ENCODE measurements at places on chromosomes 2 and 18. TPM values are rescaled to one million over a fixed set of nuclear protein-coding genes. Genes with fewer than 3 reads are reported as not detected.

REG1B gene
- total RNA-seq, result not detected

PSTPIP2 gene
- total RNA-seq, result 8.2 TPM

DNA sequence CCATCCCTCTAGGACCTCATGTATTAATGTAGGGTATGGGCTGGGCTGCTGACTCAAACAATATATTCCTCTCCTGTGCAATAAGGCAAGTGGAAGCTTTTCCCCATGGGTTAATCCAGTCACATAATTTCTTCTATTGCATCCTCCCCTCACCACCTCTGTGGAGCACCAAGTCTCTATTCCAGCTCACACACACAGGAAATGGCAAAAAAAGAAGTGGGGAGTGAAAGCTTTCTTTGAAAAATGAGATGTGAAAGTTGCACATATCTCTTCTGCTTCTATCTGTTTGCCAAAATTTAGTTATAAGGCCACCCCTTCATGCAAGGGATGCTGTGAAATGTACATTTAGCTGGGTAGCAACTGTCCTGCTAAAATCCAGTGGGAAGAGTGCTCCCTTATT lies 121.3 kb downstream of the CDC42EP3 start:
- H3K27ac ChIP-seq, result no peak overlapping the region
- no peaks in the 10 kb centered on the region for H3K27me3 ChIP-seq
- no peaks in the 10 kb centered on the region for H3K4me1 ChIP-seq
- H3K4me3 ChIP-seq, result no peak overlapping the region
- no peaks in the 10 kb centered on the region for H3K36me3 ChIP-seq

DNA sequence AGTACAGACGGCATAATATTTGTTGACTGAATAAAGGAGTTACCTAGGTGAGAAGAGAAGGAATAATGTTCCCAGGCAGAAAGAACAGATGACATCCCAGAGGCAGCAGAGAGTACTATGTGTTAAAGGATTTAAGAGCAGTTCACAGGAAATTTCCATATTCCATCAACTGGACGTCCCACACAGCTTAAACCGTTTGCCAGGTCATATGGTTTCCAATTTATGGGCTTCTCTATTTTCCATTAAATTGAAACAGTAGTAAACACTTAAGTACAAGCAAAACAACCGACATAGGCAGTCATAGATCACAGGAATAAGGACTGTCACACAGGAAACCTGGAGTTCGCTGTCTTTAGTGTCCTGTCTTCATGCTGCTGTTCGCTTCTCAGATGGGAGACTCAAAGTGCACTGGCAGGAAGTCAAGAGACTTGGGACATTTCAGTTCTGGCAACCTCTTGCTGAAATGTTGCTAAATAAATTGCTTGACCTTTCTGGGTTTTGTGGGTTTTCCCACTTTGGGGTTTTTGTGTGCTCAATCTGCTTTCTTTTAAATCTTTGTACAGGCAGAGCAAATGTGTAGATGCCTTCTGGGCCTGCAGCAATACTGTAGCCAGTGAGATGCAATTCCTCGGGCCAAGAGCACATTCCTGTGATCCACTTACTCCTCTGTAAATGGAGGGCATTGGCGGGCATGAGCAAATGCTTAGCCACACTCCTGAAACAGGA lies 5.8 kb upstream of the PIEZO2 start:
- H3K27me3 ChIP-seq, result peaks cover 5% of the 10 kb centered on the region
- no peaks in the 10 kb centered on the region for H3K4me1 ChIP-seq
- H3K36me3 ChIP-seq, result no peaks in the 10 kb centered on the region
- no peak for DNase-seq
- H3K27ac ChIP-seq, result no peak overlapping the region

- H3K27ac ChIP-seq, result no peak overlapping the region
- DNase-seq, result no peak
- H3K4me3 ChIP-seq, result no peak overlapping the region
- H3K36me3 ChIP-seq, result no peaks in the 10 kb centered on the region
Measured at GRCh38 chr2:38791744-38792143, 13.7 kb downstream of the GEMIN6 start.

- peaks cover under 1% of the 10 kb centered on the region for H3K4me1 ChIP-seq
- no peak overlapping the region for H3K4me3 ChIP-seq
- H3K27me3 ChIP-seq, result peaks cover 61% of the 10 kb centered on the region
- no peak overlapping the region for H3K27ac ChIP-seq
- no peaks in the 10 kb centered on the region for H3K36me3 ChIP-seq
- DNase-seq, result no peak
Measured at GRCh38 chr2:222311319-222311977, 12.7 kb upstream of the PAX3 start.

DNA sequence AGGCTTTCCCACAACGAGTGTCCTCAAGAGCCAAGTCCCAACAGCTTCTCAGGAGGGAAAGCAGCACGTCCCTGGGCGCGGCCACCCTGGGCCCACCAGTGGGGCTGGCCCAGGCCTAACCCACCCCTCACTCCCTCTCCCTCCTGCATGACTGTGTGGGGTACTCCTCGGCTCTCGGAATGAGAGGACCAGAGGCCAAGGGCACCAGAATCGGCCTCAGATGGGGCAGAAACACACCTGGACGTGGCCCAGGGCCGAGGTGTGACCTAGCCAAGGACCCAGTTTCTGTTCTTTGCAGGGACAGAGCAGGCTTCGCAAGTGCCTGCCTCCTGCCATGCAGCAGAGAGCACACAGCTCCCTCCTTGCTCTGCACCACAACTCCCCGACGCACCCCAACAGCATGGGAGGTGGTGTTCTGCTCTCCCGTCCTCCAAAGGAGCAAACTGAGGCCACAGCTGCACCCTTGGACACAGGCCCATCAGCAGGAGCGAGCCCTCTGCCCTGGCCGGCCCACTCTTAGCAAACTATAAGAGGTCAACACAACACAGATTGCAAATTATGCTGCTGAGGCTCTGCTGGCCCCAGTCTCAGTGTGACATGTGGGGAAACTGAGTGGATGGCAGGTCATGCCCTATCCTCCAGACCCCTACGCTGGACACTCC lies 19.7 kb downstream of the HS6ST1 start:
- peaks cover 19% of the 10 kb centered on the region for H3K4me1 ChIP-seq
- no peaks in the 10 kb centered on the region for H3K27me3 ChIP-seq
- no peak overlapping the region for H3K27ac ChIP-seq
- DNase-seq, result no peak
- H3K36me3 ChIP-seq, result no peaks in the 10 kb centered on the region
- no peak overlapping the region for H3K4me3 ChIP-seq

GRCh38 chr18:55372209-55372608 lies 215.8 kb downstream of the TCF4 start:
- H3K27ac ChIP-seq, result no peak overlapping the region
- H3K4me1 ChIP-seq, result no peaks in the 10 kb centered on the region
- DNase-seq, result no peak
- no peaks in the 10 kb centered on the region for H3K36me3 ChIP-seq

GRCh38 chr2:114046866-114047435 lies 157.1 kb downstream of the ACTR3 start:
- no peak overlapping the region for H3K4me3 ChIP-seq
- H3K27me3 ChIP-seq, result no peaks in the 10 kb centered on the region
- H3K4me1 ChIP-seq, result no peaks in the 10 kb centered on the region

GRCh38 chr2:74730530-74730929 lies 76.5 kb downstream of the SEMA4F start:
- DNase-seq, result no peak
- no peak overlapping the region for H3K27ac ChIP-seq
- no peak overlapping the region for H3K4me3 ChIP-seq
- H3K36me3 ChIP-seq, result no peaks in the 10 kb centered on the region
- no peaks in the 10 kb centered on the region for H3K27me3 ChIP-seq
- H3K4me1 ChIP-seq, result no peaks in the 10 kb centered on the region

- H3K4me1 ChIP-seq, result no peaks in the 10 kb centered on the region
- H3K27ac ChIP-seq, result no peak overlapping the region
- H3K36me3 ChIP-seq, result no peaks in the 10 kb centered on the region
Measured at GRCh38 chr2:192828947-192829346, 634.2 kb upstream of the TMEFF2 start.

- H3K36me3 ChIP-seq, result no peaks in the 10 kb centered on the region
- peak; percentile 30 for DNase-seq
- no peak overlapping the region for H3K27ac ChIP-seq
- H3K4me1 ChIP-seq, result no peaks in the 10 kb centered on the region
- no peaks in the 10 kb centered on the region for H3K27me3 ChIP-seq
- H3K4me3 ChIP-seq, result no peak overlapping the region
Measured at GRCh38 chr18:26442126-26442525, 106.2 kb downstream of the KCTD1 start.

- H3K27me3 ChIP-seq, result no peaks in the 10 kb centered on the region
- no peak overlapping the region for H3K27ac ChIP-seq
- DNase-seq, result no peak
- no peak overlapping the region for H3K4me3 ChIP-seq
- H3K36me3 ChIP-seq, result no peaks in the 10 kb centered on the region
Measured at GRCh38 chr2:16012029-16012596, 71.8 kb downstream of the MYCN start.

DNA sequence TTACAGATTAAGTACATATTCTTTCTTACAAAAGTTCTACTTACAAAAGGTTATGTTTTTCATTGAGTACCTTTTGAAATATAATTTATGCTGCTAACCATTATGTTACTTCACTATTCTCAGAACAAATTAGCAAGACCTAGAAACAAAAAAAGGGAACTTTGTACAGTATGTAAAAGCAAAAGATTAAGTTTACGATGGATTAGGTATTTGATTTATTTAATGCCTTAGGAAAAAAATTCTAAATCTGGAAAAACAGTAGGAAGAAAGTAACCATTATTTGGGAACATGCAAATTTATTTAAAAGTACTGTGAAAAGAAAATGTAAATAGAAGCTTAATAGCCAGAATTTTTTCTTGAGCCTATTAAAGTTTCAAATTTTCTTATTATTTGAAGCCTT lies 144.6 kb downstream of the AGPS start:
- no peaks in the 10 kb centered on the region for H3K36me3 ChIP-seq
- H3K27ac ChIP-seq, result no peak overlapping the region
- H3K27me3 ChIP-seq, result no peaks in the 10 kb centered on the region
- DNase-seq, result no peak
- no peaks in the 10 kb centered on the region for H3K4me1 ChIP-seq
- H3K4me3 ChIP-seq, result no peak overlapping the region

- H3K27ac ChIP-seq, result no peak overlapping the region
- H3K4me3 ChIP-seq, result no peak overlapping the region
- no peaks in the 10 kb centered on the region for H3K27me3 ChIP-seq
- no peak for DNase-seq
- H3K36me3 ChIP-seq, result no peaks in the 10 kb centered on the region
- no peaks in the 10 kb centered on the region for H3K4me1 ChIP-seq
Measured at GRCh38 chr2:4358837-4359236, 655.5 kb downstream of the DCDC2C start.

GRCh38 chr2:63651356-63651755 lies 62.6 kb downstream of the MDH1 start:
- no peaks in the 10 kb centered on the region for H3K36me3 ChIP-seq
- no peak for DNase-seq
- H3K4me1 ChIP-seq, result no peaks in the 10 kb centered on the region

GRCh38 chr2:181130686-181131085 lies 150.3 kb downstream of the UBE2E3 start:
- no peaks in the 10 kb centered on the region for H3K27me3 ChIP-seq
- DNase-seq, result peak; percentile 52

AP1S3 gene
- 3.3 TPM for total RNA-seq

GRCh38 chr18:55097456-55098170 lies 138.4 kb upstream of the CCDC68 start:
- no peaks in the 10 kb centered on the region for H3K27me3 ChIP-seq
- H3K4me1 ChIP-seq, result peaks cover 2% of the 10 kb centered on the region
- no peak overlapping the region for H3K27ac ChIP-seq
- DNase-seq, result peak; percentile 86
- no peak overlapping the region for H3K4me3 ChIP-seq
- no peaks in the 10 kb centered on the region for H3K36me3 ChIP-seq

GRCh38 chr2:19793132-19793750 lies 108.5 kb downstream of the TTC32 start:
- H3K27ac ChIP-seq, result no peak overlapping the region
- peaks cover 4% of the 10 kb centered on the region for H3K27me3 ChIP-seq
- H3K4me1 ChIP-seq, result no peaks in the 10 kb centered on the region
- H3K36me3 ChIP-seq, result no peaks in the 10 kb centered on the region

RAMP1 gene
- total RNA-seq, result 16.4 TPM

RNU2-63P gene
- 268 TPM for total RNA-seq

GRCh38 chr18:66432636-66433035 lies 171.3 kb downstream of the CDH19 start:
- DNase-seq, result no peak
- no peaks in the 10 kb centered on the region for H3K27me3 ChIP-seq
- no peak overlapping the region for H3K4me3 ChIP-seq
- H3K27ac ChIP-seq, result no peak overlapping the region
- no peaks in the 10 kb centered on the region for H3K36me3 ChIP-seq
- H3K4me1 ChIP-seq, result no peaks in the 10 kb centered on the region

- H3K36me3 ChIP-seq, result no peaks in the 10 kb centered on the region
- no peaks in the 10 kb centered on the region for H3K4me1 ChIP-seq
- H3K4me3 ChIP-seq, result no peak overlapping the region
- no peak overlapping the region for H3K27ac ChIP-seq
Measured at GRCh38 chr2:183868153-183868552, 730.2 kb upstream of the ZNF804A start.

Measured in fibroblast of lung (primary cell).